Naive thymus-derived CD4-positive, alpha-beta T cell (primary cell): ENCODE measurements at places on chromosomes 5 and 9. TPM values are rescaled to one million over a fixed set of nuclear protein-coding genes. Genes with fewer than 3 reads are reported as not detected.

DNA sequence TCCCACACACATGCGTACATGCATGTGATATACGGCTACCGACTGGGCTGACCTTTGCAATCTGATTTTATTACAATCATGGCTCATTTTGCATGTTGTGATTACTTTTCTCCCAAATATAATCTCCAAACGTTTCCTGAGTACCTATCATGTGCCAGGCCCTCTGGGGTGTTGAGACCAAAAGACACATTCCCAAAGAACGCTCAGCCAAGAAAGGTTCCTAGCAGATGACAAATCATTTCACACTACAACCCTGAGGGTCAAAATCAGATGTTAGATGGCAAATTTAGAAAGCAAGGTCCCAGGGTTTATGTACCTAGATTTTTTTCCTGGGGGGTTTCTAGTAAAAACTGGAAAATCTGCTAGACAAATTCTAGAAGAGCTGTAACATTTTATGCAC, 32.4 kb upstream of the SLC25A51 start:
- H3K27me3 ChIP-seq, result no peaks in the 10 kb centered on the region
- no peaks in the 10 kb centered on the region for H3K4me1 ChIP-seq
- no peaks in the 10 kb centered on the region for H3K36me3 ChIP-seq
- no peak for DNase-seq
- no peak overlapping the region for H3K27ac ChIP-seq

DNA sequence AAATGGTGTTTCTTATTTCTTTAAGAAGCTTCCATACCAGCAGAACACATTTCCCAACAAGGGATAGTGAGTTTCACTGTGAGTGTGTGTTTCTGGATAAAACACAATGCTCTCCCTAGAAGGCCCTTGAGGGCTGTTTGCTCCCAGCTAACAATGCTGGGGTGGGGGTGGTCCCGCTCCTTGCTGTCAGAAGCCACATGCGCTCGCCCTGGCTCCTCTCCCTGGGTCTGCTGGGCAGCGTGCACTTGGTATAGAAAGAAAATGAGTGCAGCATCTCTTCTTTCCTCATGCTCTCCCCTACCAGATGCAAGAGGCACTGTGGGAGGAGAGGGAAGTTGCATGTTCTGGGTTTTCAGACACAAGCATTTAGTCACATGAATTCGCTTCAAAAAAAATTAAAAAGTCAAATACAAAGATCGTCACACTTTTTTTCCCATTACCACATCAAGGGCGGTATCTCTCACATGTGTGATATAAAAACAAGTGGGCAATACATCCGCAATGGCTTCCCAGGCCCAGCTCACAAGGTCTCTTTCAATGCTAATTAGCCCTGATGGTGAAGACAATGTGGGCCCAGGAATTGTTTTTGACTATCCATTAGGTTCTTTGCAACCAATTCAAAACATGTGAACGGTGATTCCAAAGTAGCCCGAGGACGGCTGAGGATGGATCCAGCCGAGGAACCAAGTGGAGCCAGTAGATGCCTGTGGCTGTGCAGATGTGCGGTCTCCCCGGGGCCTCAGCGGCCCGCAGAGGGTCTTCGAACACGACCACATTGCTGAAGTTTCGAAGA, 603.6 kb downstream of the IRX1 start:
- H3K36me3 ChIP-seq, result no peaks in the 10 kb centered on the region
- no peak overlapping the region for H3K27ac ChIP-seq
- no peak for DNase-seq
- no peaks in the 10 kb centered on the region for H3K27me3 ChIP-seq
- H3K4me1 ChIP-seq, result no peaks in the 10 kb centered on the region

Gene HACD4
- total RNA-seq, result 13.9 TPM

GRCh38 chr9:15256426-15256825, 50.6 kb downstream of the TTC39B start:
- H3K4me1 ChIP-seq, result no peaks in the 10 kb centered on the region
- H3K27ac ChIP-seq, result no peak overlapping the region
- no peaks in the 10 kb centered on the region for H3K36me3 ChIP-seq
- no peak overlapping the region for H3K4me3 ChIP-seq
- no peaks in the 10 kb centered on the region for H3K27me3 ChIP-seq

Gene ADGRD2
- not detected for total RNA-seq

- H3K27ac ChIP-seq, result no peak overlapping the region
- no peak for DNase-seq
- no peak overlapping the region for H3K4me3 ChIP-seq
- H3K36me3 ChIP-seq, result no peaks in the 10 kb centered on the region
- H3K4me1 ChIP-seq, result no peaks in the 10 kb centered on the region
Observed at GRCh38 chr5:164392531-164392930, 887.1 kb downstream of the MAT2B start.

Gene MSX2
- total RNA-seq, result not detected

DNA sequence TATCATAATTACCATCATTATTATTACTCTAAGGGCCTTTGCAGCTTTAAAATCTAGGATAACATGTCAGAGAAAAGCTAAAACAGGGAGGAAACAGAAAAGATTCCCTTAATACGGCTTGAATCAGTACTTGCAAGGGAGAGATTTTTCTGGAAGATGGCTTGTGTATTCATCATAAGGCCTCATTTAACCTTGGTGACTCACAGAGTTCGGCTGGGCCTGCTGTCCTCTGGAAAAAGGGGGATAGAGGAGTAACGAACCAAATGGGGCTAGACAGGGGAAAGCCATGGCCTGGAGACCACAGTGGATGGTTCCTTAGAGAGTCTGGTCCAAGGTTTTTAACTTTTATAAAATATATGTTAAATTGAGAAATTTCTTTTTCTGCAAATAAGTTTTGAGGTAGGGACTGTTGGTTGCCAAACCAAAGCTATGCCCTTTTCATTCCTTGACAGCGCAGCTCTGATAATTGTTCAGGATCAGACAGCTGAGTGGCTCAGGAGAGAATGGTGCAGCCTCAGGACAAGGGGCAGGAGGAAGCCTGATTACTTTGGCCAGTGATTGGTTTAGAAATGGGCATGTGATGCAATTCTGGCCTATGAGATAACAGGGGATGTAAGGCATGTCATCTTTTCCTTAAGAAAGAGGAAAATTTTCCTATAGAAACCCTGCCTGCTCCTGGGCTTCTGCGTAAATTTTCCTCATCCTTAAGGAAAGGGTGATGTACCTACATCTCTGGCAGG, 25.6 kb upstream of the GSN start:
- no peak for DNase-seq
- H3K27ac ChIP-seq, result no peak overlapping the region
- H3K36me3 ChIP-seq, result no peaks in the 10 kb centered on the region
- no peaks in the 10 kb centered on the region for H3K27me3 ChIP-seq
- H3K4me3 ChIP-seq, result no peak overlapping the region
- no peaks in the 10 kb centered on the region for H3K4me1 ChIP-seq

Gene ANKRD55
- total RNA-seq, result 7.1 and 7.4 TPM in 2 replicates

GRCh38 chr5:111075520-111075919, 4.0 kb downstream of the TSLP start:
- H3K36me3 ChIP-seq, result no peaks in the 10 kb centered on the region
- no peak overlapping the region for H3K27ac ChIP-seq
- H3K27me3 ChIP-seq, result peaks cover 14% of the 10 kb centered on the region
- peaks cover 4% of the 10 kb centered on the region for H3K4me1 ChIP-seq

Gene TRIO
- total RNA-seq, result 8.2 and 8.5 TPM in 2 replicates

Gene SLF1
- total RNA-seq, result 13.4 and 15.0 TPM in 2 replicates

- H3K4me1 ChIP-seq, result no peaks in the 10 kb centered on the region
- no peaks in the 10 kb centered on the region for H3K27me3 ChIP-seq
- no peak overlapping the region for H3K4me3 ChIP-seq
- no peak for DNase-seq
Observed at GRCh38 chr5:179342577-179342976, 2.7 kb downstream of the ADAMTS2 start.

DNA sequence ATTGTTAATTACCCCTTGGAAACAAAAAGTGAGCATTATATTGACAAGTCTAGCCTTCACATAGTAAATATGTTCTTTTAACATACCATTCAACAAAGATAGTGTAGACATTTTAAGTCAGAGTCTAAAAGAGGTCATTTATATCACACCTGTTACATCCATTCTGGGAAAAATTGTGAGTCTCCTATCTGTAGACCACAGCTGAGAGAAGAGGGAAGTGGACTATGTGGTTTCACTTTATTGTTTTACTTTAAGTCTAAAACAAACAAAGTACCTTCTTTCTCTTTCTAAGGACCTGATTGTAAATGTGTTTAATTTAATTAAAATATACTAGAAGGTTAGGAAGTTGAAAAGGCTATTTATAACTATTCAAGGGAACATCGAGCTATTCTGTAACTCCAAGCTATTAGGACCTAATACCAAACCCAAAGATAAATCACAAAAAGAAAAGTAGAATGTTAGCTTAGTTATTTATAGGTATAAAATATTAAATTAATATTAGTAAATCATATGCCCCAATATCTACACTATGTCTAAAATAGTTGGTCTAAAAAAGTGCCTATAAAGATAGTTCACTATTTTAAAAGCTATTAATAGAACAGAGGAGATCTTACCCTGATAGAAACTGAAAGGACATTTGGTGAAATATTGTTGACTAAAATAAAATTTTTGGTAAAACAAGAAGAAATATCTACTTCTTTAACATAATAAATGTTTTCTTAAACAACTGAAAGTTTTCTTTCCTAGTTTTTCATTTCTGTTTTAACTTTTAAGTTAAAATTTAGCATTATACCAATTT, 134.9 kb downstream of the TMEM167A start:
- DNase-seq, result no peak
- H3K27me3 ChIP-seq, result no peaks in the 10 kb centered on the region
- H3K36me3 ChIP-seq, result no peaks in the 10 kb centered on the region
- no peak overlapping the region for H3K4me3 ChIP-seq

Gene EQTN
- not detected in 2 replicates for total RNA-seq

Gene ATP6V1G1
- total RNA-seq, result 86.2 and 94.4 TPM in 2 replicates

Gene IFNA21
- not detected for total RNA-seq

Gene ARSI
- not detected in 2 replicates for total RNA-seq

- no peak for DNase-seq
- H3K36me3 ChIP-seq, result no peaks in the 10 kb centered on the region
- no peak overlapping the region for H3K4me3 ChIP-seq
Observed at GRCh38 chr9:9992936-9993335, 619.9 kb downstream of the PTPRD start.

Gene TERT
- 2.7 and 3.3 TPM in 2 replicates for total RNA-seq

GRCh38 chr9:37253377-37253937, 133.1 kb downstream of the ZCCHC7 start:
- no peaks in the 10 kb centered on the region for H3K4me1 ChIP-seq
- DNase-seq, result no peak
- no peaks in the 10 kb centered on the region for H3K27me3 ChIP-seq
- H3K4me3 ChIP-seq, result no peak overlapping the region
- H3K27ac ChIP-seq, result no peak overlapping the region
- H3K36me3 ChIP-seq, result no peaks in the 10 kb centered on the region

GRCh38 chr5:15621094-15621493, 121.1 kb downstream of the FBXL7 start:
- H3K4me3 ChIP-seq, result no peak overlapping the region
- no peak overlapping the region for H3K27ac ChIP-seq
- no peak for DNase-seq
- H3K36me3 ChIP-seq, result no peaks in the 10 kb centered on the region

- H3K4me1 ChIP-seq, result no peaks in the 10 kb centered on the region
- H3K36me3 ChIP-seq, result no peaks in the 10 kb centered on the region
- H3K27ac ChIP-seq, result no peak overlapping the region
- H3K4me3 ChIP-seq, result no peak overlapping the region
- DNase-seq, result no peak
Observed at GRCh38 chr5:38639377-38640358, 83.2 kb upstream of the LIFR start.

Gene SOHLH1
- not detected for total RNA-seq

DNA sequence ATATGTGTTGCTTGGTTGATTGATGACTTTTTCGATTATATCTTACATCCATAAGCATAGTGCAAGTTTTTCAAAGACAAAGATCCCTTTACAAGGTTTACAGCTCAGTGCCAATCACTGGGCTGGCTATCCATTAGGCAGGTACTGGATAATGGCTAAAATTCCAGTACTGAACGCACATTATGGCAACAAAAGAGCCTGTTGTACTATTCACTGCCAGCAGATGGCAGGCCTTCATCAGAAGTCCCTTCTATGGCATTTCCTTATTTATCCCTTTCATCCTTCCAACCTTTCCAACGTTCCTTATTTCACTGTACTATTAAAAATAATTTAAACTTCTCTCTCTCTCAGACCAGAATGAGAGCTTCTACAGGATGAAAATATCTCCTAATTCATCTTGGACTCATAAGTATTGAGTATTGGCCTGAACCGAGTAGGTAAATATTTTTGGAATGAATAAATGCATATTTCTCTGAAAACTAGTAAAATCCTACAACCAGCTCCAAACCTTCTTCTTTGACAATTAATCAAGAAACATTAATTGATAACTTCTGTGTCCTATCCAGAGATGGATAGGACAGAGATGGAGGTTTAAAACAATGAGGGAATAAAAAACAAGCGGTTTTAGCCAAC, 6.7 kb upstream of the WNT8A start:
- peak; percentile 41 for DNase-seq
- no peaks in the 10 kb centered on the region for H3K27me3 ChIP-seq
- H3K27ac ChIP-seq, result no peak overlapping the region
- no peak overlapping the region for H3K4me3 ChIP-seq
- no peaks in the 10 kb centered on the region for H3K4me1 ChIP-seq
